ENCODE measurements at places on chromosomes 11 and 22. TPM values are rescaled to one million over a fixed set of nuclear protein-coding genes. Genes with fewer than 3 reads are reported as not detected.

The KCNJ1 gene
- total RNA-seq = not detected

The NRXN2 gene
- total RNA-seq = 15.9 TPM

The CATSPERZ gene
- not detected for total RNA-seq

The ROBO4 gene
- total RNA-seq = 3.9 TPM

The VPREB1 gene
- total RNA-seq = not detected

The LMO2 gene
- 2.4 TPM for total RNA-seq

The ALX4 gene
- total RNA-seq = not detected

The RAB36 gene
- total RNA-seq = 4.4 TPM

The MYO7A gene
- total RNA-seq = 0.56 TPM

The KCNK4 gene
- not detected for total RNA-seq

The MS4A15 gene
- not detected for total RNA-seq

The C11orf86 gene
- total RNA-seq = not detected

The KIRREL3 gene
- not detected for total RNA-seq

The VSTM5 gene
- not detected for total RNA-seq

The MMP10 gene
- 0.19 TPM for total RNA-seq

The CCDC34 gene
- total RNA-seq = 2.7 TPM

The CTSW gene
- not detected for total RNA-seq

The NRGN gene
- total RNA-seq = not detected

The TNNI2 gene
- not detected for total RNA-seq

The CDC45 gene
- 0.69 TPM for total RNA-seq

The OR5A1 gene
- total RNA-seq = not detected
